Transverse colon (tissue), 4 donors: ENCODE measurements at places on chromosomes 6 and 20. TPM values are rescaled to one million over a fixed set of nuclear protein-coding genes. Genes with fewer than 3 reads are reported as not detected.

Gene FHL5
- not detected for total RNA-seq

Gene FERMT1
- 23.2 TPM for total RNA-seq

Gene ULBP2
- not detected for total RNA-seq

Gene PEX7
- 11.0 TPM for total RNA-seq

Gene GCM1
- total RNA-seq: not detected

Gene LZTS3
- 13.5 TPM for total RNA-seq

Gene CYP39A1
- total RNA-seq: 10.2 TPM

Gene TRIM15
- total RNA-seq: 5.8 TPM

Gene ETV7
- 4.2 TPM for total RNA-seq

Gene PTK6
- total RNA-seq: 147 TPM
